ENCODE measurements at places on chromosomes 5 and 9.

- DNase-seq: no peak
These were observed 116.5 kb downstream of the C9orf50 start for GRCh38 chr9:129504404-129504803.

DNA sequence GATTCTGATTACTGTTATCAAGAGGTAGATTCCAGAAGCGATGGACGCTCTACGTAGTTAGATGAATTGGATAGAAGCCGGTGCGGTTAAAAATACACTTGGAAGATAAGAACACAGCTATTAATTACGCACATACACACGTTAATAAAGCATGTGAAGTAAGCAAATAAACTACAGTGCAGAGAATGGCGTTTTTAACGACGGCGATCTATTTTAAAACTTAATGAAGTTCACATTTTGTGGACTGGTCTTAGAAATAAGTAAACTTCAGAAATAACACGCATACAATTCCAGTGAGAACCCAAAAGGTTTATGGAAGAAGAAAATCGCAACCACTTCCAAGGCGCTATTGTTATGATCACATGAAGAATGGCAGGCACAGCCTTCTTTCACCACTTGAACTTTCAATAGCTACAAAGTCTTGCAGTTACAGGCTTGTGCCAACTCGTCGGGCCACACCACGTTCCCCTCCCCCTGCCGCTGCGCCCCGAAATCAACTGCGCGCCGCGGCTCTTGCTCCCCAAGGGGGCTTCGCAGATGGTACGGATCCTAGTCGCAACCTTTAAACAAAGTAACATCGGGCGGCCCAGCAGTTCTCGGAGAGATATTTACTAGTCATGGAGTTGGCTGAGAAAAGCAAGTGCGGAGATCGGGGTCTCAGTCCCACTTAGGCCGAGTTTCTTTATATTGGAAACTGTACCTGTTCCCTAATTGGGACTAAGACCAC is 866 bp upstream of the SEMA6A start:
- no peak for DNase-seq

- no peak for DNase-seq
These were observed 28.9 kb downstream of the NEURL1B start for GRCh38 chr5:172670005-172670402.

GRCh38 chr5:32541241-32541640 is 44.1 kb upstream of the SUB1 start:
- no peak for DNase-seq

GRCh38 chr9:23382418-23382817 is 443.6 kb downstream of the ELAVL2 start:
- DNase-seq: no peak

GRCh38 chr5:125148076-125148475 is 401.6 kb upstream of the ZNF608 start:
- DNase-seq: no peak

DNA sequence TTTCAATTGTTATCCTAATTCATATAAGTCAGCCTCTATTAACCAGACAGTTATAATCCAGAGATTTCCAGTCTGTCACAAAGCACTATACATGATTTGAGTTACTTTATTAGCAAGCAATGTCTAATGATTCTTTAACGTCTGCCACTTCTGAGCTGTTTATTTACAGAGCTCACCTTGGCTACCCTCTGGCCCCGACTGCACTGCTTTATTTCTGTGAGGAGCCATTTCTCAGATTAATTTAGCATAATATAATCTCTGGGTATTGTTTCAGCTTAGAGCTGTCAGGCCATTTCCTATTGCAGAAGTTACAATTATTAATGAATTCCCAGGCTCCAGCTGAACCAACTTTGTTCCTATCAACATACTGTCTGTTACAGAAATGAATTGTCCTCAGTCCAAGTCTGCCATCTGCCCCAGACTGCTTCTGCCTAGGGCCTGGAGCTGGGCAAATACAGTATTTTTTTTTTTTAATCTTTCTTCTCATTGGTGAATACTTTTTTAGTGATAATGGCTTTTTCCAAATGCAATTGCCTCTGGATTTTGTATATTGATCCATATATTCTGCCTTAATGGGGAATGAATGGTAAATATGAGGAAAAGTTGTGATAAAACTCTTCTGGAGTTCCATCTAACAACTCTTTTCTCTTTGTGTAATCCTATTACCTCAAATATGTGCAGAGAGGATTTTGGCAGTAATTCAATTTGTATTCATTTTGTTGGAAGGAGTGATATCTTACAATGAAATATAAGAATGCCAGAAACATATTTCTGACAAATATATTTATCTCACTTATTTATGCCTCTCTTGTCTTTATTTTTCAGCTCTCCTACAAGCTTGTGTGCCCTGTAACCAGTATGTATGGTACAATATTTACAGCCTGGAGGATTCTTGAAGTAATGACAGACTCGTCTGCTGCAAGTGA is 104.7 kb downstream of the FOCAD start:
- no peak for DNase-seq
